ENCODE measurements at places on chromosomes 6 and 20. TPM values are rescaled to one million over a fixed set of nuclear protein-coding genes. Genes with fewer than 3 reads are reported as not detected.

Gene BANF2
- total RNA-seq, result not detected

Gene PABPC1L
- total RNA-seq, result 8.8 TPM

Gene CABLES2
- 6.5 TPM for total RNA-seq

Gene MARCKS
- total RNA-seq, result 386 TPM

Gene PRND
- total RNA-seq, result 3.9 TPM

Gene GMEB2
- 7.8 TPM for total RNA-seq

Gene PTPRK
- total RNA-seq, result 61.6 TPM

Gene OVOL2
- total RNA-seq, result not detected

Gene ADGB
- 2.5 TPM for total RNA-seq

Gene EYA4
- 3.5 TPM for total RNA-seq

Gene FLRT3
- 45.4 TPM for total RNA-seq

Gene EEF1A2
- total RNA-seq, result 313 TPM

Gene DEFB132
- total RNA-seq, result not detected

Gene SNAI1
- 0.23 TPM for total RNA-seq

Gene NHSL1
- total RNA-seq, result 24.0 TPM

Gene CCDC170
- total RNA-seq, result 5.5 TPM
